ENCODE measurements at places on chromosomes 2 and 18.

- no peak for DNase-seq
Observed at GRCh38 chr18:60975420-60975819, 357.8 kb upstream of the CDH20 start.

- DNase-seq, result no peak
Observed at GRCh38 chr2:98492441-98492840, 47.8 kb downstream of the INPP4A start.

- no peak for DNase-seq
Observed at GRCh38 chr2:180653481-180653880, 326.9 kb upstream of the UBE2E3 start.

- DNase-seq, result no peak
Observed at GRCh38 chr18:44651918-44652572, 28.6 kb upstream of the SETBP1 start.

- DNase-seq, result no peak
Observed at GRCh38 chr2:199830531-199830930, 20.5 kb downstream of the FTCDNL1 start.

DNA sequence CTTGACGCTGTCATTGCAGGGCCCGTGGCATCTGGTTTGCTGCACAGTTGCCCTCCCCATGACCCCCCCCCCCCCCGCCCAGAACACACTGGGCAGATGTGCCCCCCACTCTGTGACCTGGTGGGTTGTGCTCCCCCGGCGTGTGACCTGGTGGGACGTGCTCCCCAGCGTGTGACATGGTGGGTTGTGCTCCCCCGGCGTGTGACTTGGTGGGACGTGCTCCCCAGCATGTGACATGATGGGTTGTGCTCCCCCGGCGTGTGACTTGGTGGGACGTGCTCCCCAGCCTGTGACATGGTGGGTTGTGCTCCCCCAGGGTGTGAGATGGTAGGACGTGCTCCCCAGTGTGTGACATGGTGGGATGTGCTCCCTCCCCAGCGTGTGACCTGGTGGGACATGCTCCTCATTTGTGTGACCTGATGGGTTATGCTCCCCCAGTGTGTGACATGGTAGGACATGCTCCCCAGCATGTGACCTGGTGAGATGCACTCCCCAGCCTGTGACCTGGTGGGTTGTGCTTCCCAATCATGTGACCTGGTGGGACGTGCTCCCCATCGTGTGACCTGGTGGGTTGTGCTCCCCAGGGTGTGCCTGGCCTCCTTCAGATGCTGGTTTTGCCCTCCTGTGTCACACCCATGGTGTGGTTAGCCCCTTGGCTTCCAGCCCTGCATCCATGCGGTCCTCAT, 213.7 kb downstream of the AGAP1 start:
- no peak for DNase-seq

DNA sequence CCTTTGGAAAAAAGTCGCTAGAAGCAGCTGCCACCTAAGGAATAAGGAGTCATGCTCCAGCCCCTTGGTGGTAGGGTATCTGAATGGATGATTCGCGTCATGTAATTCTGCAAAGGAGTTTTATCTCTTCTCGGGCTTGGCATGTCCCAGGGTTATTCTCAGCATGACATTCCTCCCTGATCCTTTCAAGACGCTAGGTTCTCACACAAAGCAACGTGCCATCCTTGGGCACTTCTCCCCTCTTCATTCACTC, 355.6 kb downstream of the MYCN start:
- no peak for DNase-seq

DNA sequence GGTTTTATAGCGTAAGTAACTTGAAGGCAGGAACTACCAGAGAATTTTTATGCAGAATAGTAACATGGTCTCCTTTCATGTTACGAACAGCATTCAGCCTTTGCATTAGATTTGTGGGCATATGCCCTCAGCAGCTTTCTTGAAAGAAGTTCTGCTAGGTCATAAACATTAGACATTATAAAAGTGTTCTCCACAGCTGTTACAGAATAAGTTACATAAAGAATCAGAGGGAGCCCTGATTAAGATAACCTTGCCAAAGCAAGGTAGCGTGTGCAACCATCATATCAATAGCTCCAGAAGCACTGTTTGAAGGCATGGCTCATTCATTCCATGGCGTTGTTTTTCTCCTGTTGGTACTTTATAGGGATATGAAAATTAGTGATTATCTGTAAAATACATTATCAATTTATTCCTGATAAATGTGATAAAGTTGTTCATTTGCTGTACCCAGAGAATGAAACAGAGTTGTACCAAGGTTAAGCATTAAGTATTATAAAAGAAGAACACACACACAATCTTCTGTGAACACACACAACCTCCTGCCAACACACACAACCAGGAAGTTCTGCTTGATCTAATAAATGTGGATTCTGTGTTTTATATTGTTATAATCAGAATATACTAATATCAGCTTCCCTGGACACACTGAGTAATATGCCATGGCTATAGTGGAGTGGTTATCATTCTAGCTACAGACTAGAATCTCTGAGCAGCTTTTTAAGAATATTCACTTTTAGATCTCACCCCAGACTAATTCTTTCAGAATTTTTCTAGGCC, 286.7 kb upstream of the SLC39A10 start:
- no peak for DNase-seq

GRCh38 chr2:25881764-25882163, 3.5 kb upstream of the ASXL2 start:
- no peak for DNase-seq

DNA sequence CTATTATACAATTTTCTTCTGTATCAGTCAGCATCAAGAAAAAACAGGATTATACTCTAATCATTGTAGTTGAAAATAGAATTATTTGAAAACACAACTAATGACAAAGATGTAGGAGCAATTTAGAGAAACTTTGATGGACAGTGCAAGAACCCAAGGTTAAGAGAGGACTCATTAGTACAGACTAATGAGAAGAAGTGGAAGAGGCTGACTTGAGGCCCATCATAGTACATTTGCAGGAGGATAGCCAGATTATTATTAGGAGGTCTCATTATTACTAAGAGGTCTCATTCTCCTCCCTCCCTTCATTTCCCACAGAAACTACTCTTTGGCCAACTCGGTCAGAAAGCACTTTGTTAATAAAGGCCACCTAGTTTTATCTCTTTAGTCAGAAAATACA, 1983.0 kb downstream of the SUCLG1 start:
- DNase-seq, result no peak

DNA sequence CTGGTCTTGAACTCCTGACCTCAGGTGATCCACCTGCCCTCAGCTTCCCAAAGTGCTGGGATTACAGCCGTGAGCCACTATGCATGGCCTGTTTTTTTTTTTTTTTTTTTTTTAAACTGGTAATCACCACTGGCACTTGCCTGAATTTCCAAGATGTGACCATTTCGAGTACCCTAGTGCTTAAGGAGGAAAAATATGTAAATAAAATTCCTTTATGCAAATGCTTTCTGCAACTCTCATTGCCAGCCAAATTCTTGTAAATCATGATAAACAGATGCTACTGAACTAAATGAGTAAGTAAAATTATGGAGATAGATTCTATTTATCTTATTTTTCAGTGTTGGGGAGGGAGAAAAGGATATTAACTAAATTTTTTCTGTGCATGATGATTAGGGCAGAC, 18.6 kb downstream of the CDCA7 start:
- no peak for DNase-seq

DNA sequence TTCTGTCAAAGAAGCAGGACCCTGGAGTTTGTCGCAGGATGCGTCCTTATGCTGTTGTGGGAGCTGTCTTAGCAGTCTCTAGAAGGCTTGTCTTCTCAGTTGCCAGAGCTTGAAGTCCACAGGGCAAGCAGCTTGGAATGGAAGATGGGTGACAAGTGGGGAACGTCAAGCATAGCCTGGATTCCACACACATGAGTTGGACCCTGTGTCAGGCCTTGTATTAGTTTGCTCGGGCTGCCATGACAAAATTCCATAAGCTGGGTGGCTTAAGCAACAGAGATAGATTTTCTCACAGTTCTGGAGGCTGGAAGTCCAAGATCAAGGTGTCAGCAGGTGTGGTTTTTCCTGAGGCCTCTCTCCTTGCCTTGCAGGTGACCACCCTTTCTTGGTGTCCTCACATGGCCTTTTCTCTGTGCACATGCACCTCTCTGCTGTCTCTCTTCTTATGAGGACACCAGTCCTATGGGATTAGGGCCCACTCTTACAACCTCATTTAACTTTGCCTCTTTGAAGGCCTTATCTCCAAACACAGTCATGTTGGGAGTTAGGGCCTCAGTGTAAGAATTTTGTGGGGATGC, 51.3 kb downstream of the THNSL2 start:
- no peak for DNase-seq

- DNase-seq, result peak; percentile 48
Observed at GRCh38 chr2:238108423-238109183, 8.5 kb downstream of the ESPNL start.

- no peak for DNase-seq
Observed at GRCh38 chr18:8463791-8464190, 145.4 kb upstream of the RAB12 start.

DNA sequence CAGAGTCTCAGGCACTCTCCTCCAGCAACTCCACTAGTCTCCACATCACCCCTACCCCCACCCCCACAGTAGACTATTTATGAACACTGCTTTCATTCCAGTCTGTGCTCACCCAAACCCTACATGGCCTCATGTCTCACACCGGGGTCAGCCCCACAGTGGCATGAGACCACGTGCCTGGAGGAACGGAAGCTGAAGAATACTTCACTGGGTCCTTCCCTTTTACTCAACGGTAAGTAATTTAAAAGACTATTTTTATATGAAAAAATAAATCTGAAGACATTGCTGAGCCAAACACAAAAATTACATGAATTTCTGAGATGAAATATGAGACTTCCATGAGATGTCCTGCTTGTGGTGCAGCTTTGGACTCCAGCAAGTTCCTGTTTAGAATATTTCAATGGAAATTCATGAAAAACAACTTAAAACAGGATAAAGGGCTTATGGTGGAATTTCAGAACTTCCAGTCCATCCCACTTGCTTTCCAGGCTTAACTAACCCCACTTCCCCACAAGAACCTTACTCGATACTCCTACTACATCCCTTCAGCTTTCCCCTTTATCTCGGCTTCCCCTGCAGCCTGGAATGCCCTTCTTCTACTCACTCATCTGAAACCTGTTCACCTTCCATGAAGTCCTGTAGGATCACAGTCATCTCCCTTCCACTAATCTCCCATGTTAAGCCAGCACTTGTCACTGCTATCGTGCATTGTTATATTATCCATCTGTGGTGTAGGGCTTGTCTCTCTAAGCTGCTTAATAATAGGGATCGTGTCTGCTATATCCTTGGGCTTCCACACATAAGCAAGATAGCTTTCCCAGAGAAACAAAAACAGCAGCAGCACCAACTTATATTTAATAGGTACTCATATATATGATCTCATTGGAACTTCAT, 47.9 kb downstream of the SLC14A1 start:
- DNase-seq, result no peak

DNA sequence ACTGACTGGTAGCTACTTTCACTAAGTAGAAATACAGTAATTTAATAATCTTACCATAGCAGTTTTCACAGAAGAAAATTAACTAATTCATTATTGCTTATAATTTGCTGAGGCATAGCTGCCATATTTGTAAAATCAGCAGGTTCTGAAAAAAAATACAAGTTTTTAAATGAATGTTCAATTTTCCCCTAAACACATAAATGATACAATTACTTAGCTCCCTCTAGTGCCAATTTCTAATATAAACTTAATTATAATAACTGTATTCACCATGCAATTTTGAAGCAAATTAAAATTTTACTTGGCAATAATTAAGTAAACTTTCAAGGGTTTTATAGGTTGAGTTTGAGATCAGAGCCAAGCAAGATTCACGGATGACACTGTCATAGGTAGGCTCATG, 1321.6 kb upstream of the ACVR2A start:
- DNase-seq, result no peak

DNA sequence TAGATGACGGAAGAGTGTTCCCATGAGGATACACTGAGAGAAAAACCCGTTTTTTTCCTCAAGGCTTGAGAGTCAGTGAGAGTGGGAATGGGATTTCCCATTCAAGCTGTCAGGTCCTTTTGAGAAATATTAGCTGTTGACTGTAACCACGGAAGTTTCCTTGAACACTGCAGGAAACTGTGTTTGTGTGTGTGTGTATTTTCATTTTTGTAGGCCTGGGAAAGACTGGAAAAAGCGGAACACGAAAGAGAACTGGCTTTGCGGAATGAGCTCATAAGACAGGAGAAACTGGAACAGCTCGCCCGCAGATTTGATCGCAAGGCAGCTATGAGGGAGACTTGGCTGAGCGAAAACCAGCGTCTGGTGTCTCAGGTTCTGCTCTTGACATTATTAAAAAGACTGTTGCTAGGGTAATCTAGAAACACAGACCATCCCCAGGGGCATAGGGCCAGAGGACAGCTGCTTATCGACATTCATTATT, 98.8 kb upstream of the EML6 start:
- DNase-seq, result no peak

- no peak for DNase-seq
Observed at GRCh38 chr2:32363597-32363996, 6.8 kb downstream of the BIRC6 start.

GRCh38 chr18:79186649-79187048, 117.5 kb downstream of the ATP9B start:
- DNase-seq, result no peak

- DNase-seq, result no peak
Observed at GRCh38 chr18:13627639-13628038, 98.7 kb downstream of the FAM210A start.

DNA sequence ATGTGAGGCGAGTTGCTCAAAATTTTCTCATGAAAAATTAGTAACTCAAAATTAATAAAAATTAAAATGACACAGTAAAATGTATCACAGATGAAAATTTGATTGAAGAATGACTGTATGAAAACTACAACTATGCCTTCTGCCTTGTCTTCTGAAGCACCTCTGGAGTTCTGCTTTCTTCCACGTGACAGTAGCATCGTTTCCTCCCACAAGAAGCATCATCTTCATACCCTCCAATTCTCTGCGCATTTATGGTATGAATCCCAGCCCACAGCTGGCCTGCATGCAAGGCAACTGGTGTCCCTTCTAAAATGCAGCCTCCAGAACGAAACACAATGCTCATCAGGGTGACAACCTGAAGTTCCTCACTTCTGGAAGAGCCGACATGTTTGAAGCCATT, 189.9 kb downstream of the MYO1B start:
- no peak for DNase-seq

- no peak for DNase-seq
Observed at GRCh38 chr18:3649135-3649632, 199.2 kb downstream of the TGIF1 start.

- DNase-seq, result no peak
Observed at GRCh38 chr2:237864940-237865622, 5.7 kb downstream of the RAMP1 start.

Data from thymus (tissue), 14 donors.